ENCODE measurements at places on chromosomes 13 and 19.

- no peak for DNase-seq
Observed at GRCh38 chr13:48043789-48044503, 6.4 kb downstream of the NUDT15 start.

DNA sequence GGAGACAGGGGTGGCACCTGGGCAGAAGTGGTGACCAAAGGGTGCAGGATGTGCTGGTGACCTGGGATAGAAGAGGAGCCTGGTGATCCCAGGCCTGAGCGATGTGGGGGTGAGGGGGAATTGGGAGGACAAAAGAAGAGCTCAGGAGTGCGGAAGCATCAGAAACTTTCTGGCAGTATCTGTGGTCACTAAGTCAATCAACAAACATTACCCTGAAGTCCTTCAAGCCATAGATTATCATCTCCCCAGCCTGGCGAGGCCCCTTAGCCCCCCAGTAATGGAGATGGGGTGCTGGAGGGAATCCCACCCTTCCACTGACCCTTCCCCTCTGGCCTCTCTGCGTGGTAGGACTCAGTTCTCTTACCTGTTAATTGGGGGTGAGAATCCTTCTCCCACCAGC is 10.5 kb downstream of the MEF2B start:
- no peak for DNase-seq

GRCh38 chr13:107422421-107422820 is 792.9 kb downstream of the LIG4 start:
- DNase-seq = no peak

DNA sequence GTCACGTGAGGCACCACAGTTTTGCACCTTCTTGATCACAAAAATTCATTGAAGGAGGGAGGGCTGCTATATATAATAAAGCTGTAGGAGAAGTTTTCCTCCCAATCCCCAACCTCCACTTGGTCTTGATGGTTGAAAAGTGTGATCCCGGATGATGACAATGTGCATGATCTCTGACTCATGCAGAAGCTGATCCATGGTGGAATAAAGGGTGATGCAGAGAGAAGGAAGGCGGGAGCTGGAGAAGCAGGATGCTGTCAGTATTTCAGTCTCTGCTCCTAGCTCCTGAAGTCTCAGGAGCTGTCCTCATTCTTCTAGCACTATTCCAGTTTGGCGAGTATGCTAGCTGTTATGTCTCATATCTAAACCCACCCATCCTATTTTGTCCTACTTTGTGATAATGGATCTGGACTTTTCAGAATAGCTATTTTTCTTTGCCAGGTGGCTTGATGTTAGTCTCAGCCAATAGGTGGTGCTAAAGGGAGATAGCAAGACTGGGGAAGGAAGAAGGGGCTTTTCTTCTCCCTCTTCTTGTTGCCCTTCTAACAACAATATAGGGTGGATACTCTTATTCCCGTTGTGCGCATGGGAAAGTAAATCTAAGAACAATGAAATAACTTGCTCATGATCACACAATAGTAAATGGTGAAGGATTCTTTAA is 65.6 kb upstream of the HTR2A start:
- no peak for DNase-seq

DNA sequence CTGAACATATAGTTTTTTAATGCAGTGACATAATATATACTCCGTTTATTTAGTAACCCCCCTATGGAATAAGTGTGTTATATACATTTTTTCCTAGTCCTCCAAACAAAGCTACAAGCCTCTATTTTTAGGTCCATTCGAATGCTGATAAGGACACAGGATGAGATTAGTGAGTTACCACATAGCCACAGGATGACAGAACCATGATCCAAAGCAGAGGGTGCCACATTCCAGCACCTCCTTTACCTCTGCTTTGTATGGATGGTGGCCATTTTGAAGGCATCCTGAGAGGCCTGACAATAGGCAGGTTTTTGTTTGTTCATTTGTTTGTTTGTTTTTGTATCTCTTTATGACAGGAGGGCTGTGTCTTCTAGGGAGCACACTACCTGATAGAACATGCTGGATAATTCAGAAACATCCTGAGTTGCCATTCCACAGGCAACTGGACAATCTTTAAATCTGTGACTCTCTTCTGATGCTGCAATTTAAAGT is 186.3 kb downstream of the MTUS2 start:
- DNase-seq = no peak

- DNase-seq = no peak
Observed at GRCh38 chr19:28691683-28692082, 521.3 kb downstream of the UQCRFS1 start.

DNA sequence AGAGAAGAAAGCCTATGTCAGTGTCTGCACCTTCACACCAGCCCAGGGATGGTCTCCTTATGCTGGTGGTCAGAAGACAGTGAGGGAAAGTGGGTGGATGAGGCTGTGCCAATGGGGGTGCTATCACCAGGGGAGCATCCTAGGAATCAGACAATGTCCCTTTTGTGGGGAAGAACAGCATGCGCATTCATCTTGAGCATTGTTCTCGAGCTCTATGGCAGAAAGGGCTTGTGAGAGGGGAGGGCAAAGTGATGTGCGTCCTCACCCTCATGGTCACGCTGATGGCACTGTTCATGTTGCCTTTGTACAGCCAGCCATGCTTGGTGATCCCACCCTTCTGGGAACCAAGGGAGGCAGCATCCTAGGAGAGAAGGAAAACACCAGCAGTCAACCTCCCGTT is 56.1 kb downstream of the DOCK9 start:
- DNase-seq = no peak

DNA sequence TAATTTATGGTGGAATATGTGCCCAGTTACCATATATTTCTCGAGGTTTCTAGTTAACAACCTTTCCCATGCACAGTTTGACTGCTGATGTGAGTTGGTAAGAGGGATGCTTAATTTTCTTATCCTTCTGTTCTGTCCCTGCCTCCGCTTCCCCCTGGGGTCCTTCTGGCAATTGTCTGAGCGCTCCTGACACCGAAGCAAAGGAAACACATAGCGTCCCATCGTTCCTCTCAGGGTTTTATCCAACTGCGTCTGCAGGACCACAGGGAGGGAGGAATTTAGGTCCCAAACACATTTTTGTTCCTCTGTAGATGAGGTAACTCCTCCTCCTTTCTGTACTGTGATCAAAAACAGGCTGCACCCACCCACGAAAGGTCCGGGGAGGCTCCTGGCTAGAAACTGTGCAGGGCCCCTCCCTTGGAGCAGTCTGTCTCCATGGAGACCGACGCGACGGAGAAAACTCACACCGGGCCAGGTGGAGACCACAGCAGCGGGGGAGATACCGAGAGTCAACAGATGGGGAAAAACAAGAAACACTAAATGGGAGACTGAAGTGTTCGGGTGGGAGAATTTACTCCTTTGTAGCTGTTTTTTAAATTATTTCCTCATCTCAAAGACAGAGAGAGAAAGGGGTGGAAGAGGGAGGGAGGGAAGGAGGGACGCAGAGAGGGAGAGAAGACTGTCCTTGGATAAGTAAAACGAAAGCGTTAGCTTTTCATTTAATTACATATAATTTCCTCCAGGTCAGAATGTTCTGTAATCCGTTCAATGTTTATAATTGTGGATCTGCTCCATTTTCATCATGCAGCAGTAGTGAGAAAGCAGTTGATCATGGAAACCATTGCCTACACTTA is 191.8 kb upstream of the NBEA start:
- DNase-seq = no peak

GRCh38 chr19:51430221-51430620 is 12.8 kb upstream of the SIGLEC10 start:
- DNase-seq = no peak

- DNase-seq = no peak
Observed at GRCh38 chr13:97945342-97945741, 8.1 kb upstream of the IPO5 start.

DNA sequence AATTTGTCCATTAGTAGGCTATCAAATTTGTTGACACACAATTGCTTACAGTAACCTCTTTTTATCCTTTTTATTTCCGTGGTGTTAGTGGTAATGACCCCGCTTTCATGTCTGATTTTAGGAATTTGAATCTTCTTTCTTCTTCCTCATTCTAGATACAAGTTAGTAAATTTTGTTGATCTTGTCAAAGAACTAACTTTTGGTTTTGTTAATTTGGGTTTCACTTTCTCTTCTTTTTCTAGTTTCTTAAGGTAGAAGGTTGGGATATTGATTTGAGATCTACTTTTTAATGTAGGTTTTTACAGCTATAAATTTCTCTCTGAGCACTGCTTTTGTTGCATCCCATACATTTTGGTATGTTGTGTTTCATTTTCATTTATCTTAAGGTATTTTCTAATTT is 53.3 kb upstream of the SLC7A1 start:
- no peak for DNase-seq

DNA sequence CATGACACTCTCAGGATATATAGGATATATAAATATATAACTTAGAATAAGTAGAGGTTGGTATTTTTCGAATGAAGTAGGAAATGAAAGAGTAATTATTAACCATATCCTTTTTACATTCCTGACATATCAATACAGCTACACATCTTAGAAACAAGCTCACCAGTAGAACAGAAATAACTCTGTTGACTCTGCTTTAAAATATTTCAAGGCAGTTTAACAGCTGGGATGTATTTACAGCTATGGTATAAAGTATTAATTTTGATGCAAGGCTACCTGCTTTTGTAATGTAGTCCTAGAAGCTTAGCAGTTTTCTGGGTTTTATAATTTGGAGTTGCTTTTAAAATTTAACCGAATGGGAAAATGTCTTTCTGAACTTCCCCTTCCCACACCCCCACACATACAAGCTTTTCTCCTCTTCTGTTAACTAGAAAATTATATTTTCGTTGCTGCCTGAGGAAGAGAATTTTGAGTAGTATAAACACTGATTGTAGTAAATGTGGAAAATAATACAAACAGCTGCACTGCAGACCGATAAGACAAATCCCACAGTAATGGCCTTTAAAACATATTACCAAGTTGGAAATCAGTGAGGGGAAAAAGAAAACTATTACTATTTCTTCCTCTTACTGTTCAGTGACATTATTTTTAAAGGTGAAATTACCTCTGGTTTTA is 147.7 kb downstream of the GGACT start:
- DNase-seq = no peak

- no peak for DNase-seq
Observed at GRCh38 chr13:24271231-24271600, 38.2 kb upstream of the C1QTNF9 start.

DNA sequence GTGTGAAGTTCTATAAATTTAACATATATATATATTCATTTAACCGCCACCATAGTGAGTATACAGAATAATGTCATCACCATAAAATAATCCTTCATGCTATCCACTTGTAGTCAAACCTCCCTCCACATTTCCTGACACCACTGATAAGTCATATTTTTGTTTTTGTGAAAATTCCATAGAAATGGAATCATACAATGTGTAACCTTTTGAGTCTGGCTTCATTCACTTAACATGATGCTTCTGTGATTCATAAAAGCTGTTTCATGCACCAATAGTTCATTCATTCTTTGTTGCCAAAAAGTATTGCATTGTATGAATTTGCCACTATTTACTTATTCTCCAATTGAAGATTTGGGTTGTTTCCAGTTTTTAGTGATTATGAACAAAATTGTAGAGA is 497.5 kb upstream of the PCDH20 start:
- no peak for DNase-seq

GRCh38 chr19:18789883-18790565 is 1.1 kb downstream of the COMP start:
- DNase-seq = peak; percentile 52

DNA sequence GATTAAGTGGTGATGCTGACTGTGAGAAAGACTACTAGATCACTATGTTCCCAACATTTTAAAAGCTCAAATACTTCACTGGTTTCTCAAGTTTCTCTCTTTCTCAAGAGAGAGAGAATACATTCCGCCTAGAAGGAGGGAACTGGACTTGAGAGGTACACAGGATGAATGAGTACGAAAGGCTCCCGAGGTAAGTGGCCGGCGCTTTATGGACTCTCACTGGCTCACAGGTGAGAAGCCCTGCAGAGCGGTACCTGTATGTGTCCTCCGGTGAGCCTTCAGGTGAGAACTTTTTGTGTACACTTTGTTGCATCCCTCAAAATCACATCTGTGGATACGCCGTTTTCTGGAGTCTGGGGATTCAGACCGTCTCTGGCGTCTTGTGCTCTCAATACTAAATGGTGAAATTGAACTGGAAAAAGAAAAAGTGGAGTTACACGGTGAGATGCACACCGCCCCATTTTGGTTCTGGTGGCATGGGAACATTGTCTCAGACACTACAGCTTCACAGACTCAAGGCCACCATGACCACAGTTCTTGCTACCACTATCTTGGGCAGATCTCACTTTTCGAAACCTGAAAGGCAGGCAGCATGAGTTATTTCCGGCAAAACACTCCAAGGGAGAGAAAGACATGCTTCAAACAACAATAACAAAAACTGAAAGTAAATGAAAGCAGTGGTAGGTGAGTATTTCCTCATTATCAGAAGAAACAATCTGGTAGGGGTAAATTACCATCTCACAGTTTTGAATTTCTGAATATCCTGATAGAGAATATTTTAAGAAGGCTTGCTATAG is 418.9 kb downstream of the KLF12 start:
- peak; percentile 39 for DNase-seq

DNA sequence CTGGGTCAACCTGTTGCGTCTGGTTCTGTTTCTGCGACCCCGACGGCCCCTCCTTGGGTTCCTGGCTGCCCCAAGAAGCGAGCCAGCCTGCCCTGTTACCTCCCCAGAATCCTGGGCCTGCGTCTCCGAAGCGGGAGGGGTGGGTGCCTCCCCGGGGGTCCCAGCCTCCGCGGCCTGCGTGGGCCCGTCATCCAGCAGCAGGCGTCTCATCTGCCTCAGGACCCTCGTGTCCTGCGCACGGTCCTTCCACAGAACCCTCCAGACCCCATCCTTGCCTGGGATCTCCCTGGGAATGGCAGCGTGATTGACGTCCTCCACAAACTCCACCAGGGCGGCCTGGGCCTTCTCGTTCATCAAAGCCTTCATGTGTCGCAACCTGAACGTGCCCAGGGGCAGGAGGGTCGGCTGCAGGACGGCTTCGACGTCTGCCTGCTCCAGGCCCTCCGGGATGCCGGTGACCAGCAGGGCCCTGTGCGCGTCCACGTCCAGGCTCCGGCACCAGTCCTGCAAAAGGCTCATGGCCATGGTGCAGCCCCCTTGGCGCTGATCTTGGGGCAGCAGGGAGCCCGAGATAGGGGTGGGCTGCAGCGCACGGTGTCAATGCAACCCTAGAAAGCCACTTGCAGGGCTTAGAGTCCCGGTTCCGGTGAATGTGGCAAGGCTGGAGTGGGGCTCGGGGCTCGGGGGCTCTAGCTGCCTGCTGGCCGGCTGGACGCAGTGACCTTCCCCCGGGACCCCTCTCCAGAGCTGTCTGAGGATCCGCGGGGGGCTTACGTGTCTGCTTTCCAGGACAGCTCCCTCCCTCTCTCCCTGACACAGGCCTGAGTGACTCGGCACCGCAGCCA is 504 bp downstream of the PNMA8B start:
- no peak for DNase-seq

Data from CD4-positive, alpha-beta T cell treated with Interleukin-1 beta for 1 hour (primary cell).